ENCODE measurements at places on chromosomes 4 and X.

GRCh38 chr4:143185253-143186107, 763 bp downstream of the USP38 start:
- DNase-seq: no peak

GRCh38 chrX:40912576-40912975, 172.7 kb upstream of the USP9X start:
- DNase-seq: no peak

GRCh38 chrX:150762258-150763165, 69.3 kb downstream of the MTMR1 start:
- DNase-seq: no peak

GRCh38 chrX:107574054-107574683, 54.1 kb upstream of the PRPS1 start:
- no peak for DNase-seq

GRCh38 chrX:17247144-17247543, 127.9 kb upstream of the NHS start:
- DNase-seq: no peak

DNA sequence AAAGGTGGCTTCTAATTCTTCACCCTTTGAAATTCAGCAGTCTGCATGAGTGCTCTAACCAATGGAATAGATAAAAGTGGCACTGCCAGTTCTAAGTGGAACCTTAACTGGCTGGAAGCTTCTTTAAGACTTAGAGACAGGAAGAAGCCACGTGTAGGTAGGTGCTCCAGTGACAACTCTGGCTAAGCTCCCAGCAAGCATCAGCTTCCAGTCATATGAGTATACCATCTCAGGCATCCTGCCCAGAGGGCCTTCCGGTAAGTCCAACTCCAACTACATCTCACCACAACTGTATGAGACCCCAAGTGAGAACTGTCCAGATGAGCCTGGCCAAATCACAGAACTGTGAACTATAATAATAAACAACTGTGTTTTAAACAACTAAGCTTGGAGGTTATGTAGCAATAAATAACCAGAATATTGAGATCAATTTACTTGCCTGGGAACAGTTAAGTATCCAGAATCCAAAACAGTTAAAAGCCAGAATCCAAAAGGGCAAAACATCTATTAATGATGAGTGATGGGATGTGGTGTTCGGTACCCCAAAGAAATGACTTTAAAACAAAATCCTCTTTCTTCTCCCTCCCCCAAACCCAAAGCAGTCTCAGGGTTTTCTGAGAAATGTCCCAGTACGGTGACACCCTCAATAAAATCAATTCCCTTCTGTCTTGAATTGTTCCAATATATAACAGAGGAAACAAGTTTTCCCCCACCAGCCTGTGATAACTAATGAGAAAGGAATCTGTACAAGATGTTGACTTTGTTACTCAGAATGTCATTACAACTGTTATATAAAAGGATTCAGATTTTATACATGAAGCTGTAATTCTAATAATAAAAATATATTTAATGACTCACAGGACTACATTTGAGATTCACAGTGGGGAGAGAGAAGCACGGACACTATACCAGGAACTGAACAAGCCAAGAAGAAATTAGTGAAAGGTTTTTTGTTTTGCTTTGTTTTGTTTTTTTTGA, 4.2 kb downstream of the TSPAN5 start:
- no peak for DNase-seq

GRCh38 chr4:141473952-141474351, 162.4 kb upstream of the IL15 start:
- DNase-seq: no peak

GRCh38 chr4:146190456-146190855, 14.9 kb downstream of the LSM6 start:
- no peak for DNase-seq
